ENCODE measurements at places on chromosomes 4 and X.

GRCh38 chr4:173821036-173821435, 291.0 kb upstream of the HAND2 start:
- no peak for DNase-seq

GRCh38 chr4:8343262-8343966, 73.9 kb downstream of the HTRA3 start:
- no peak for DNase-seq

GRCh38 chr4:164081801-164082200, 587.3 kb downstream of the TMA16 start:
- DNase-seq: no peak

DNA sequence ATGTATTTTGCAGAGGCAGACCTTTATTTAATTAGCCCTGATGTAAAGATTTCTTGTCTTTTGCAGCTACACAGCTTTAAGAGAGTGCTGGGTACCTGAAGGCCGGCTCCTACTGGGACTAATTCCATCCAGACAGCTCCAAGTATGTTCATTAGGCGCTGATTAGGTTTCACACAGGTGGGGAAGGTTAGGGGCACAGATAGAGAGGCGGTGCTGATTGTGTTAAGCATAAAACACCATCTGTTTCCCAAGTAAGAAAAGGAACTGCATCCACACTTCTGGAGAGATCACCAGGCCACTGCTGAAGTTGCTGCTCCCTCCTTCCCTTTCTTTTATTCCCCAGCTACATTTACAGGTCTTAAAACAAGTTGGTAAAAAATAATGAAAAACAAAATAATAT, 349.5 kb downstream of the ZIC3 start:
- DNase-seq: no peak

- DNase-seq: no peak
These were observed 106.5 kb downstream of the EFNB1 start for GRCh38 chrX:68935362-68935761.
